Brain pericyte (primary cell): ENCODE measurements at places on chromosomes 11 and 22.

GRCh38 chr11:95802806-95803205 lies 12.5 kb downstream of the CEP57 start:
- no peak for DNase-seq

DNA sequence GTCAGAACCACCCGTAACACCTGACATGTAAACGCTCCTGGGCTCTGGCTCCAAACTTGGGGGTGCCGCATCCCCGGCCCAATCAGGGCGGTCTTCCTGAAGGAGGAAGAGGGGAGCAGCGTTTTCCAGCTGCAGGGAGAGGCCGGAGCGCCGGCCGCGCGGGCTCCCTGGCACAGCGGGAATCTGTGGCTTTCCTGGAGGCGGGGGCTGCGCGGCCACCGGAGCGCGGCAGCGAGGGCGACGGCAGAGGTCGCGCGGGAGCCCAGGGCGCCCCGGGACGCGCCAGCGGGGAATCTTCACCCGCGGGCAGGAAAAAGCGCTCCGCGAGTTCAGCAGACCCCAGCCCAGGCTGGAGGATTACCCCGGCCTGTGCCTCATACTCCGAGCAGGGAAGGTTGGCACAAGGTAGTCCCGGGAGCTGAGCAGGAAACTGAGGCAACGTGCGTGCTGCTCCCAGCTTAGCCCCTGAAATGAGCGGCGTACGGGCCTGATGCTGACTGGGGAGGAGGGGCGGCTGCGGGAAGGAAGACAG lies 600 bp upstream of the ESAM start:
- no peak for DNase-seq

- no peak for DNase-seq
Measured at GRCh38 chr22:20588843-20589581, 81.6 kb downstream of the MED15 start.

- peak; percentile 70 for DNase-seq
Measured at GRCh38 chr11:2306452-2306823, 4.6 kb downstream of the TSPAN32 start.

DNA sequence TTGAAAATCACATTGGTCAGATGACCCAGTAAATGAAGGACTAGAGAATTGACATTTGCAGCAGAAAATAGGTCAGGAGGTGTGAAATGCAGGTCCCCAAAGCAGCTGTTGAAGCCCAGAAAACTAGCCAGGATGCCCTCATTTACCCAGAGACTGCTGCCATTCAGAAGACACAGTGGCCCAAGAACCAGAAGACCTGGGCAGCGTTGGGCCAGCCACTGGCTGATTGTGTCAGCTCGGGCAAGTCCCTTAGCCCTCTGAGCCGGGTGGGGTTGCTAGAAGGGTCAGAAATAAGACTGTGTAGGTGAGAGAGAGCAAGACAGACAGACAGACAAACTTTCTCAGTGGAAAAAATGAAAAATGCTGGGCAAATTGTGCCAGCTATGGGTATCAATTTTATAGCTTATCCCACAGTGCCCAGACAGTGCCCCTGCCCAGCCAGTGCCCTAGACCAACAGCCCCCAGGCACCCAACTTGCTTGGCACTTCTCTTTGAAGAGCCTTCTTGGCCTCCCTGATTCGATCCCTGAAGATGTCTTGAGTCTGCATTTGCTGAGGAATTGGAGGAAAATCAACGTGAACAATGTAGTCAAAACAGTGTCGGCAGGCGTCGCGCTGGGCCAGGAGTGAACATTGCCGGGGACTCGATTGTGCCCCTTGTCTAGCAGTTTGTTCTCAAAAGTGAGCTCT lies 198.3 kb downstream of the MN1 start:
- no peak for DNase-seq

DNA sequence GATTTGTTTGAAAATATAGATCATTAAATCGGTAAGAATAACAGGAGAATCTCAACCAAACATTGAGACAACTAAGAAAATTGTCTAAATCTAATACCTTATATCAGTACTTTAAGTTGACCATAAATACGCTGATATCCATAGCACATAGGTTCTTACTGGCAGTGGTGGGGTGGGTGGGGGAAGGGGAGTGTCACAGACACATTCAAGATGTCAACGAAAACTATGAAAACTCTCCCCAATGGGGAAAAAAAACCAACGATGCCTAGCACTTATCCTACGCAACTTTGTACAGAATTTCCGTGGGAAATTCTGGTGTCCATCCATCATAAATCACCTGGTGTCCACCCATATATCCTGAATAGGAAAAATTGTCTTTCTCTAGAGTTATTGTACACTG lies 6.2 kb downstream of the GRAP2 start:
- no peak for DNase-seq

DNA sequence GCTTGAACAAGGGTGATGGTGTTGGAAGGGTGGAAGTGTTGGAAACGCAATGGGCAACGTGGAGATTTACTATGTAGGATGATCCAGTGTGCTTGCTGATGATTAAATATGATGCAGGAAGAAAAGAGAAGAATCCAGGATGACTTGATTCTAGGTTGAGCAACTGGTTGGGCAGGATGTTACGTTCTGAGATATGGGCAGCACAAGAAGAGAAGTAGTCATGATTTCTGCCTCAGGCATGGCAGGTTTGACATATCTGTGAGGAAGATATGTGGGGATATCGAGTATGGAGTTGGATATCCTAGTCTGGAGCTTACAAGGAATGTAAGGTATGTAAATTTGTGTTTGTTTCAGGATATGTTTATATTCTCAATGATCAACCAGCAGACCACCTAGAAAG lies 1.9 kb downstream of the OR52K1 start:
- DNase-seq = no peak

- no peak for DNase-seq
Measured at GRCh38 chr11:27013781-27014361, 20.0 kb downstream of the FIBIN start.

DNA sequence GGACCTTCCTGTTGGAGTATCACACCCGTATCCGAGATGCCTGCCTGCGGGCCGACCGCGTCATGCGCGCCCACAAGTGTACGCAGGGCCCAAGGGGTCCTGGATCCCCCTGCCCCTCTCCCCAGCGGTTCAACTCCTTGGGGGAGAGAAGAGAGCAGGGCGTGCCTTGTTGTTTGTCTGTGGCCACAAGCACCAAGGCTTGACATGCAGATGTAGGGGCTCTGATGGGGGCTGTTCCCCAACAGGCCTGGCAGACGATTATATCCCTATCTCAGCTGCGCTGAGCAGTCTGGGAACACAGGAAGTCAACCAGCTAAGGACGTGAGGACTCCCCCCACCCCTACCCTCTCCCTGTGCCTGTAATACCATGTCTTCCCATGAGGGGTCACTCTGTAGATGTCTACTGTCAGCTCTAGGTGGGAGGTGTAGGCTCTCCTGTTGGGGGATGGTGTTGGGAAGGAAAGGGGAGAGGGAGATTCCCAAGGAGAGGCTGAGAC lies 6.8 kb downstream of the CFL1 start:
- DNase-seq = no peak

GRCh38 chr11:26507229-26507628 lies 64.8 kb downstream of the MUC15 start:
- no peak for DNase-seq

DNA sequence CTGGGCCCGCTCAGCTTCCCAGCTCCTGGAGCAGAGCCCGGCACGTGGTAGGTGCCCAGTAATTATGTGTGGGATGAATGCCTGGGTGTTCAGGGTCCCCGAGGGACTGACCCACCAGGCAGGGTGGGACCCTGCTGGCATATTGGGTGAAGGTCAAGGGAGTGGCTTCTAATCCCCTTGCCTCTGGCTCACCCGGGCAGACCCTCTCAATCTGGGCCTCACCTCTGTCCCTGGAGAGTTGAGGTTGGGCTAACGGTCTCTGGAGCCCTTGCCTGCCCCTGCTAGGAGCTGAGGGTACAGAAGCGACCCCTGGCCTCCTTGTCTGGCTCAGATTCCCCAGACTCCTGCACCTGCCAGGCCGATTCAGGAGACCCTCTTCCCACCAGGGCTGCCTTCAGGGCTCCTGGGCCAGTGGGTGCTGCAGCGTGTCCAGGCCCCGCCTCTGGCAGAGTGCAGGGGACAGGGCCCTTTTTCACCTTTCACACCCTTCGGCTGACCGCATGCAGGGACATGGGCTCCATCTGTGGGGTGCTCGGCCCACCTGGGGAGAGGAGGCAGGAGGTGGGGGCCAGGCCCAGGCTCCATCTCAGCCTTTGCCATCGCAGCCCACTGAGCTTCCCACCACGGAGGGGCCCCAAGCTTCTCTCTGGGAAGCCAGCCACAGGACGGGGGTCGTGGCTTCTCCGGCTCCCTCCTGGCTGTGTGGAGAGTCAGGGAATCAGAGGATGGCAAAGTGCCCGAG lies 3.8 kb upstream of the CTSD start:
- no peak for DNase-seq

- DNase-seq = no peak
Measured at GRCh38 chr11:18001191-18001590, 11.7 kb downstream of the SERGEF start.

- DNase-seq = peak; percentile 37
Measured at GRCh38 chr11:9688716-9689511, 25.0 kb downstream of the SWAP70 start.

DNA sequence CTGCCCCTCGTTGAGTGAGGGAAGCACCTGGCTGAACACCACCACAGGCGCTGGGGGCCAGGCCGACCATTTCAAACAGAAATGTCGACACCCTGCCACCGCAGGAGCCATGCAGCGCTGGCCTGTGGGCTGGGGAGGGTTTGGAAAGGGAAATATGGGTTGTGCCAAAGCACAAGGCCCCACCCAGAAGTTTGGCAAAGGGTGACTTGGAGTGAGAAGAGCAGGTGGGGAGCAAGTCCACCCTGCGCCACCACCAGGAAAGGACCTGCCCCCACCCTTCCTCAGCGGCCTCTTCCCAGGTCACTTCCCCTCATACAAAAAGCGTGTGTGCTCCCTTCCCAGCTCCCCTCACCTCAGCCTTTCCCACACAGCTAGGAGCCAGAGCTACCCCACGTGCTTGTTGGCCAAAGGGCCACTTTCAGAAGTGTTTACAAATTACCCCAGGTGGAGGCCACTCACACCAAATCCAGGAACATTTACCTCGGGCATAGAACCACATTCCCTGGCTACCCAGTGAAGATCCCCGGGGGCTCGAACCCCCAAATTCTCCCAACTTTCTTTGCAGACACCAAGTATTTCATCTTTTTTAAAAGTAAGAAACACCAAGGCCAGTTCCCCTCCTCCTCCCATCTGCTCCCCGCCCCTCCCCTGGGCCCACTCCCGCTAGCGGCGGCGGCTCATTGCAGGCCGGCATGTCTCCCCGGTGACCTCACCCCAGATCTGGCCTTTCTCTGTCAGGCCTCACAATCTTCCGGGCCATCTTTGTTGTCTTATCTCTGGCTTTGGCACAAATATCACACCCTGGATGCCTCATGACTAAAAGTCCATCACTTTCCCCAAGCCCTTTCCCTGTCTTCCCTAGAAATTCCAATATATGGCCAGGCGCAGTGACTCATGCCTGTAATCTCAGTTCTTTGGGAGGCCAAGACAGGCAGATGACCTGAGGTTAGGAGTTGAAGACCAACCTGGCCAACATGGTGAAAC lies 20.5 kb upstream of the SCGB1A1 start:
- no peak for DNase-seq

- no peak for DNase-seq
Measured at GRCh38 chr22:34931026-34931425, 134.9 kb upstream of the ISX start.

DNA sequence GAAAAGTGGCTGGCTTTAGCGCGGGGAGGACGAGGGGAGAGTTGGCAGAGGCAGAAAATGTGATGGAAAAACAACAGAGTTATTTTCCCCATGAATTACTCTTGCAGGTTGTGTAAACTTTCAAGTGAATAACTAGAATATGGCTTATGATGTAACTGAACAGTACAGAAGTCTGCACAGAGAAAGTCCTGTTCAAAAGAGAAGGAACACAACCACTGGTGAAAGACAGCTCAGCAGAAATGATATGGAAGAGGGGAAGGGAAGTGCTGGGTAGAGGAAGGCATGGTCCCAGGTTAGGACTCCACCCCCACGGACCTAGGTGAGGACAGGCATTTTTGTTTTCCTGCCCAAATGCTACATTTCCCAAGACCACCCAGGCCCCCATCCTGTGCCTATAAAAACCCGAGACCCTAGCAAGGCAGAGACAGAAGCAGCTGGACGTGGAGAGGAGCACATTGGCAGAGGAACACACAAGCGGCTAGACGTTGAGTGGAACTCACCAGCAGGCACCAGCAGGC lies 77.7 kb downstream of the MAML2 start:
- no peak for DNase-seq

DNA sequence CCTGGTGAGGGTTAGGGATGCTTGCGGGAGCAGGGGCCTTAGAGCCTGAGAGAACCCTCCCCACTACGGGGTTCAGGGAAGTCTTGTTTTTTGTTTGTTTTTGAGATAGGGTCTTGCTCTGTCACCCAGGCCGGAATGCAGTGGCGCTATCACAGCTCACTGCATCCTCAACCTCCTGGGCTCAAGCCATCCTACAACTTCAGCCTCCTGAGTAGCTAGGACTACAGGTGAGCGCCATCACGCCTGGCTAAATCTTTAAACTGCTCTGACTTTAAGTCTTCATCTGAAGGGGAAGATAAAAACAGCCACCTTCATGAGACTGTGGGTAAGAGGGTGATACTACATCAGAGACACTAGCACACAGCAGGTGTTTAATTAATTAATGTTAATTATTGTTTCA lies 28.5 kb downstream of the SERPIND1 start:
- no peak for DNase-seq

DNA sequence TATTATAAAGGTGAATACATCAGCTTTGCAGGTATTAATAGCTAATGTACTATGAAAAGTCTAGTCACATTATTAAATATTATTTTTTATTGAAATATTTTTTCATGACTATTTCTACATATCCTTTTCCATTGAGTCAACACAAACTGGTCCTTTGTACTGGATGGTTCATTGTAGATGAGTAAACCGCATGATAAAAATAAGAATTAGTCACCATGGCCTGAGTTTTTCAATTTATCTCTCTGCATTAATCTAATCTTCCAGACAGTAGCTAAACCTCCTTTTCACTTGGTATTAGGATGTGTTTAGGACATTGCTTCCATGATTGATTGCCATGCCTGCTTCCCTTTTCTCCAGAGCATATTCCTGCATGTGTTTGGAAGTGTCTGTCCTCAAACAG lies 439.4 kb upstream of the ARHGAP42 start:
- no peak for DNase-seq

GRCh38 chr11:63911440-63911839 lies 5.5 kb downstream of the RCOR2 start:
- no peak for DNase-seq

- DNase-seq = no peak
Measured at GRCh38 chr11:133413703-133414102, 118.6 kb downstream of the OPCML start.
